Activated naive CD8-positive, alpha-beta T cell treated with anti-CD3 and anti-CD28 coated beads, Interleukin-2, amount 10 ng/mL, durations not matched to agents 7 days and 5 days (primary cell): ENCODE measurements at places on chromosomes 11 and 22. TPM values are rescaled to one million over a fixed set of nuclear protein-coding genes. Genes with fewer than 3 reads are reported as not detected.

KCNJ4 gene
- not detected for total RNA-seq

GGTLC3 gene
- not detected for total RNA-seq

DDI1 gene
- total RNA-seq: not detected

TMEM132A gene
- total RNA-seq: 0.80 TPM

SVIP gene
- 42.4 TPM for total RNA-seq

TCN1 gene
- not detected for total RNA-seq

DEFB131B gene
- not detected for total RNA-seq

MISFA gene
- total RNA-seq: 2.2 TPM

KCNK7 gene
- total RNA-seq: 1.0 TPM

SYCE3 gene
- 0.79 TPM for total RNA-seq

SCN4B gene
- 0.17 TPM for total RNA-seq

FXYD2 gene
- 31.2 TPM for total RNA-seq

MRGPRE gene
- not detected for total RNA-seq

LDHAL6A gene
- not detected for total RNA-seq

GRIK4 gene
- not detected for total RNA-seq

LGR4 gene
- 0.22 TPM for total RNA-seq

CCDC86 gene
- total RNA-seq: 16.9 TPM

LARGE1 gene
- total RNA-seq: 0.75 TPM

SPTY2D1 gene
- total RNA-seq: 27.9 TPM

OR52I1 gene
- total RNA-seq: not detected

PRODH gene
- 0.06 TPM for total RNA-seq

GRK3 gene
- 30.7 TPM for total RNA-seq

DAGLA gene
- total RNA-seq: 0.08 TPM

MN1 gene
- 0.30 TPM for total RNA-seq

TRPM5 gene
- not detected for total RNA-seq

ZNF280A gene
- total RNA-seq: not detected

RBMXL2 gene
- total RNA-seq: not detected

CEP126 gene
- 1.5 TPM for total RNA-seq

MPZL3 gene
- 29.8 TPM for total RNA-seq

POU2F3 gene
- not detected for total RNA-seq

PLAAT5 gene
- total RNA-seq: 0.44 TPM

FAM180B gene
- total RNA-seq: not detected

SYNGR1 gene
- total RNA-seq: 27.1 TPM

PNPLA3 gene
- 0.45 TPM for total RNA-seq

CRYBA4 gene
- not detected for total RNA-seq

PGA5 gene
- not detected for total RNA-seq

RSF1 gene
- total RNA-seq: 74.1 TPM

APOBEC3F gene
- total RNA-seq: 41.4 TPM
